Inflammatory macrophage treated with lipopolysaccharide for 1 hour (primary cell): ENCODE measurements at places on chromosomes 11 and 22.
A peak's percentile ranks its signal among the peaks of the same experiment; 100 is the strongest.

DNA sequence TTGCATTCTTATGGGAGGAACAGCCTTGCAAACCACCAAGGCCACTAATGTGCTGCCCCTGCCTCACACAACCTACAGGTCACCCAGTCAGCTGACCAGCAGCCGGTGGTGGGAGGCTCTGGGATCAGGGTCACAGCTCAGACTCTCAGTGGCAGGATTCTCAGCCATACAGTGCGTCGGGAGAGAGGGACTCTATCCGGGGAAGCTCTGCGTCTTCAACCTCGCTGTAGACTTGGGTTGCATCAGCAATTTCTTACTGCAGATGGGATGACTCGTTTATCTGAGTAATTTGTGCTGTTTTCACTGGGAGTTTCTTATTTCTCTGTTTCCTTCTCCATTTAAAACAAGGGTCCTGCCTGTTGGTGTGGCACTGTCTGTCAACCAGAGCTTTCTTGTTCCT, 257.7 kb downstream of the TBC1D22A start:
- no peak for DNase-seq

GRCh38 chr11:119794756-119795155, 65.8 kb upstream of the NECTIN1 start:
- no peak for DNase-seq

- peak; percentile 63 for DNase-seq
Observed at GRCh38 chr22:24156141-24156912, 25.0 kb upstream of the SUSD2 start.

- DNase-seq = no peak
Observed at GRCh38 chr11:75910426-75911145, 95.6 kb downstream of the UVRAG start.

DNA sequence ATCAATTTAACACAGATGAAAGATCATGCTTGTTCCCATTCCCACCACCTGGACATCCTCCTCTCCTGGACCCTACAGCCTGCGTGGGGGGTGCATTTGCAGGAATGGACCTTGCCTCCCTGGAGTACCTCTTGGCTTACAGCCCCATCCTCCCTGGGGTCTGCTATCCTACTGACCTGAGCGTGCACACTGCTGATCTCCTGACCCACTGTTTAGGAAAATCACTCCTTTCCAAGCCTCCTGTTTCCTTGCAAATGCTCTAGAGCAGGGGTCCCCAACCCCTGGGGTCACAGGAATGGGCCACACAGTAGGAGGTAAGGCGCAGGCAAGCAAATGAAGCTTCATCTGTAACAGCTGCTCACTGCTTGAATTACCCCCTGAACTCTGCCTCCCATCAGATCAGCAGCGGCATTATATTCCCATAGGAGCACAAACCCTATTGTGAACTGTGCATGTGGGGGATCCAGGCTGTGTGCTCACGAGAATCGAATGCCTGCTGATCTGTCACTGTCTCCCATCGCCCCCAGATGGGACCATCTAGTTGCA, 88.2 kb upstream of the SEPTIN5 start:
- no peak for DNase-seq

GRCh38 chr11:129035244-129035643, 92.6 kb upstream of the TP53AIP1 start:
- DNase-seq = no peak

GRCh38 chr22:22164541-22165272, 79.9 kb upstream of the VPREB1 start:
- no peak for DNase-seq

GRCh38 chr11:44509296-44509695, 56.2 kb upstream of the CD82 start:
- DNase-seq = no peak

DNA sequence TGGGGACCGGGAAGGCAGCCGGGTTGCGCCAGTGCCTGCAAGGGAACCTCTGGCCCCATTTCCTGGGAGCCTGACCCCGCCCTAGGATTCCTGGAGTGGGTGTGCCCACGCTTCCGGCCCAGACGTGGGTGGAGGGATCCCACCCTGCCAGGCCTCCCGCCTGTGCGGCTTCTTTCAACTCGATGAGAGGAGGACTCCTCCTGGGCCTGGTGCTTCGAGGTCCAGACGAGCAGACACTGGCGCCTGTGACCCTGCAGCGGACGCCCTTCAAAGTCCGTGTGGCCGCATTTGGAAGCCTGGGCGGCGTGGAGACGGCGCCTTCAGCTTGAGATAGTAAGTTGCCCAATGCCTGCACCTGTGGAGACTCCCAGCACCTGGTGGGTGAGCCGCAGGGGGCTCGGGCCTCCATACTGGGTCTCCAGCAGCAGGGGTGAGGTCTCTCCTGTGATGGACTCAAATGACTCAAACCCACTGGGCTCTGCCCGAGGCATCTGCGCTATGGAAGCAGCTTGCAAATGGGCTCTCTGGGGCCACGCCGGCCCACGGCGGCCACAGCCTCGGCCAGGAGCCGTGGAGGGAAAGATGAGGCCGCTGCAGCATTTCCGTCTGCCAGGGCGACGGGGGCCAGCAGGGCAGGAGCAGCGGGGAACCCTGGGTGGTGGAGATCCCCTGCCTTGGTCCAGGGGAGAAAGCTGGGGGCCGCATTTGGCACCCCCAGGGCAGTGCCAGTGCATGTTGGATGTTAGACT, 64.3 kb upstream of the PPARA start:
- no peak for DNase-seq

GRCh38 chr11:1390569-1391164, 933 bp downstream of the BRSK2 start:
- no peak for DNase-seq

DNA sequence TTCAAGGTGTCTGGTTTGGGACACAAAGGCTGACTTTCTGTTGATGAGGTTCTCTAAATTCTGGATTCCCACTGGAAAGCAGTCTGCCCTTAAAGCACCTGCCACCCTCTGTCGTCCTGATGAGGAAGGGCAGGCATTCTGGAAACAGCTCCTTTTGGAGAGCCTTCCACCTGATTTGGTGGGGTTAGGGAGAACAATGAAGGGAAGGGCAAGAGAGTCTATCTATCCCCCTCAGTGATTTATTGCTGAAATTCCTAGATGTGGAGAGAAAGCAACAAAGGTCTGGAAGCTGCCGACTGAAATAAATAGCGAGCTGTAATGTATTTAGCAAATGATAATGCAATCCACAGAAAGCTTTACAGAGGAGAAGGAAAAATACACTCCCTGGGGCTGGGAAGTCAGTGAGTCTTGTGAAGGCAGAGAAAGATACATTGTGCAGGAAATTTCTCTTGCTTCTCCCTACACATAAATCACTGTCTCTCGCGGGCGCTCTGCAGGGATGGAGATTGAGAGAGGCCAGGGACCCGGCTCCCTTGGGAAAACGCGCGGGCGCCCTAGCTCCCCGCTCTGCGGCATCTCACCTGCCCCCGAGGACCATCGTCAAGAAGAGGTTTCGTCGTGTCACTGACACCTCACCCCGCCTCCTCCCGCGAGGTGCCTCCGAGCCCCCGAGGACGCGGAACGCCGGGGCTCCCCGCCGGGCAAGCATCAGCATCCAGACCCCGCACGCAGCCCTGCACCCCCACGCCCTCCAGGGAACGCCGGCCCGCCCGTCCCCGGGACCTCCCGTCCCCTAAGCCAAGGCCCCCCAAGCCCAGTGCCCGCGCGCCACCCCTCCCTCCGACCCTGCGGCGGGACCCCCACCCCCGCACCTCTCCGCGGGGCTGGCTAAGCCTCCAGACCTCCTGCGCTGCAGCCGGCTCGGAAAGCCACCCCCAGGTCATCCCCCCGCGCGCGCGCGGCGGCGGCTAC, 673 bp downstream of the CDON start:
- no peak for DNase-seq

GRCh38 chr11:74520316-74520715, 26.8 kb upstream of the LIPT2 start:
- no peak for DNase-seq

DNA sequence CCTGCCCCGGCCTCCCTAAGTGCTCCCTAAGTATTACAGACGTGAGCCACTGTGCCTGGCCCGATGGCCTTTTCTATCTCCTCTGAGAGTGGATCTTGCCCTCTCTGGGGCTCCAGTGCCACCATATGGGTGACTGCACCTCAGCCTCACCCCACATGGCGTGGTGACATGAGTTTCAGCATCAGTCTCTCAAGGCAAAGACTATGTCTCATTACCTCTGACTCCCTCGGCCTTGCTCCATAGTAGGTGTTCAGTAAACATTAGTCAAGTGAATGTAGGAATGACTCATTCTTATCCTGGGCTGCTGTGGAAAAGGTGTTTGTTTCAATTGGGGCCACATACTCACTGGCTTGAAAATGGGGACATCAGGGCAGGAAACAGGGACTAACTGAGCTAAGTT, 168.8 kb downstream of the GRIK4 start:
- no peak for DNase-seq

DNA sequence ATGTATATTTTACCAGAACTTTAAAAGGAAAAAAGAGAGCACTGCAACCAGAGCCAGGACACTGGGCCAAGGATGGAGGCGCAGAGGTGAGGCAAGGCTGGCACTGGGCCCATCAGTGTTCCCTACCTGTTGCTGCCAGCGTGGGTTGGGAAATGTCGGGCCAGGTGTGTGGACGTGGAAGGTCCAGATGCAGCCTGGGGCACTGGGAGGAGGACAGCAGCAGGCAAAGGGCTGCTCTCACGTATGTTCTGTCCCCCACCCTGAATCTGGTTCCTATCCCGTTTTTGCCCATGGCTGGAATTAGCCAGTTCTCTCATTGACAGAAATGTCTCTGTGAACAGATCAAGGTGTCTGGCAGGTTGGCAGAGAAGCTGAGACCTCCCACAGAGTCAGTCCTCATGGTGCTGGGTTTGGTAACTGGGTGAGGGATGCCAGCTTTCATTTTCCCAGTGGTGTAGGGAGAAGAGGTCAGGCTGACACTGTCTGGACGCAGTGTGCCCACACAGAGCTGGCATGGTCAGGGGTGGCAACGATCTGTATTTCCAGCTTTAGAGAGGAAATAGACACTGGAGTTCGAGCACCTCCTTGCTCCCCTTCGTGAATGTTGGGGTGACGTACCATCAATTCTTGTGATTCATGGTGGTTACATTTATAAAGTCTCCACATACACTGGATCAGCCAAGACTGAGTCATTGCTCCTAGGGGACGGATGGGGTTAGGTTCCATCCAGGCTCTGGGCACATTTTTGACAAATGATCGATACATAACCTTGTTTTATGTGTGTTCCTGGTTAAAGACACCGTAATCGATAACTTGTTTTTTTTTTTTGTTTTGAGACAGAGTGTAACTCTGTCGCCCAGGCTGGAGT, 4.3 kb upstream of the PNPLA3 start:
- no peak for DNase-seq

DNA sequence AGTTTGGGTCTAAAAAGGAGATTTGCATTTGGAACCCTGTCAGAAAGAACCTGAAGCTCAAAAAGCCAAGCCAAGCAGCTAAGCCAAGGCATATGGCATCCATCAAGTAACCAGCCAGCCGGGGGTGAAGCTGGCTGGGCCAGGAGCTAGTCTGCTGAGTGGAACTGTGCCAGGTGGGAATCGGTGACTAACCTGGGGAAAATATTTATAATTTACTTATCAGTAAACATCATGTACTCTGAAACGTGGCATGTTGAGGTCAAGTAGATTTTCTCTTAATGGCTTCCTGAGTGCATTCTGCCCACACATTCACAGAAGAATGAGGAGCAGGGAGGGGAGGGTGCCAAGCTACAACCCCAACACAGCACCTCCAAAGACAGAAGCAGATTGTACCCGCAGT, 70.5 kb upstream of the SESN3 start:
- no peak for DNase-seq

DNA sequence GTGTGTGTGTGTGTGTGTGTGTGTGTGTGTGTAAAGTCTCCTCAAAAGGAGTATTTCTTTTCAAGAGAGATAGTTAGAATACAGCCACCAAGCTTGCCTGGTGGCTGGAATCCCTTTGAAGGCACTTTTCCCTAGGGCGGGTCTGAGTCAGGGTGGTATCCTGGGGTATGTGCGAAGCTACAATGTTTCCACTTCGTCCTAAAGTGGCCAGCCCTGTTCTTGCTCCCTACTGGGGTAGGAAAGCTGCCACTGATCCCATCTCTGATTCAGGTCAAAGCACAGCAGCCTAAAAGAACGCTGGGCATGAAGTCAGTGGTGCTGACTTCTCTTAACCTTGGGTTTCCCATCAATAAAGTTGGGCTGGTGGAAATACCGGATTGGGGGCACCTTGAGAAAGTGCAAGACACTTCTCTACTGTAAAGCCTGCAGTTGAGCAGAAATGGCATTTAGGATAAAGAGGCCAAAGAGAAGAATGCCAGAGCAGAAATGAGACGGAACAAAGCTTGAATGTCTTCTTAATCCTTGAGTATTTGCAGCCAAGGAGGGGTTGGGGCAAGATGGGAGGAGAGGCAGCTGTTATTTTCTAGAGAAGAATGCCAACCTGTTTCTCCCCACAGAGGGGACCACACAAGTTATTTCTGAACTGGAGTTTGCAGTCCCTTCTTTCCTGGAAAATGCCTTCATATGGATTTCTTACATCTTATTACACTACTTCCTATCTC, 35.3 kb downstream of the ZNRF3 start:
- no peak for DNase-seq

GRCh38 chr11:115065314-115065713, 387.0 kb downstream of the NXPE2 start:
- DNase-seq = no peak

GRCh38 chr11:117200813-117201657, 1.9 kb downstream of the TAGLN start:
- DNase-seq = no peak

GRCh38 chr11:117182551-117182935, 4.0 kb downstream of the SIDT2 start:
- no peak for DNase-seq

GRCh38 chr11:76578654-76579055, 91.9 kb downstream of the LRRC32 start:
- no peak for DNase-seq

DNA sequence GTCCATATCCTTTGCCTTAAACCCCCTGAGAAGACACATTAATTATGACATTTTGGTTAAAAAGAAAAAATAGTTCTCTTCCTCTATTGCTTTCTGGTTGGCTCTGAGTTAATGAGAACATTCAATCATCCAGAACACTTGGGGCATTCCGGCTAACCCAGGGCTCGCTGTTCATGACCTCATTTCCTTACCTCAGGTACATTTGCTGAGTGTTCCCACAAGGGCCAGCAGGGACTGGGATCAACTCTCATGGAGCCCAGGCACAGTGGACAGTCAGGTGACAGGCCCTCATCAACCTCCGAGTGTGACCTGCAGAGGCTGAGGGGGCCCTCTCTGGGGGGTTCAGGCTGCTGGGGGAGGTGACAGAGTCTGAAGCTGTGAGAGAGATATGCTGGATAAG, 98.9 kb downstream of the MYO18B start:
- no peak for DNase-seq

DNA sequence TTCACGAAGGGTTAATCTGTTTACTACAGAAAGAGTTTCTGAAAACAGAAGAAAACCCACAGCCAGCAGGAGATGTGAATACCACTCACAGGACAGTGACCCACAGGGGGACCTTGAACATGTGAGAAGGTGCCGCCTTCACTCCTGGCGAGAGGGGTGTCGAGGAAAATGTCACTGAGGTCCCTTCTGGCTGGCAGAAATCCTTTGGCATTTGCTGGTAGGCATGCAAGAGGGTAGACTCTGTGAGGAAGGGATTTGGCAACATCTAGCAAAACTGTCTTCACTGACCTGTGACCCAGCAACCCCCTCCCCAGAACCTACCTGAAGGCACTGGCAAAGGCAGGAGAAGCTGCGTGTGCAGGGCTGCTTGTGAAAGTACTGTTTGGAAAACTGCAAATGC, 8.6 kb downstream of the KCNQ1 start:
- DNase-seq = no peak
